ENCODE measurements at places on chromosomes 2 and 18. TPM values are rescaled to one million over a fixed set of nuclear protein-coding genes. Genes with fewer than 3 reads are reported as not detected.

TUBA4A gene
- total RNA-seq: 128 TPM

EPB41L3 gene
- total RNA-seq: 10.5 TPM

TTN gene
- 3,032 TPM for total RNA-seq

GNLY gene
- 3.4 TPM for total RNA-seq

NEB gene
- total RNA-seq: 0.87 TPM

CHST9 gene
- 8.3 TPM for total RNA-seq

CTLA4 gene
- 0.19 TPM for total RNA-seq

PROM2 gene
- total RNA-seq: 0.32 TPM

CNTNAP5 gene
- total RNA-seq: not detected

RAPGEF4 gene
- 9.0 TPM for total RNA-seq

RESP18 gene
- not detected for total RNA-seq

MALT1 gene
- total RNA-seq: 11.8 TPM

RIT2 gene
- total RNA-seq: not detected

CROCC2 gene
- total RNA-seq: not detected

PARD6G gene
- total RNA-seq: 2.1 TPM

NCOA1 gene
- 31.0 TPM for total RNA-seq

SDC1 gene
- total RNA-seq: 0.68 TPM

GREB1 gene
- 11.4 TPM for total RNA-seq

CENPA gene
- 0.65 TPM for total RNA-seq

BOD1L2 gene
- not detected for total RNA-seq

EDAR gene
- total RNA-seq: 0.14 TPM

CDCA7 gene
- 1.5 TPM for total RNA-seq

SERPINB8 gene
- 2.2 TPM for total RNA-seq

ACTG2 gene
- total RNA-seq: 1.9 TPM

TGFBRAP1 gene
- total RNA-seq: 10.3 TPM

TANK gene
- total RNA-seq: 30.9 TPM

SCYGR8 gene
- not detected for total RNA-seq

EFHD1 gene
- 26.3 TPM for total RNA-seq

RBMS1 gene
- 58.2 TPM for total RNA-seq

ST6GAL2 gene
- total RNA-seq: 0.38 TPM

PIEZO2 gene
- 0.11 TPM for total RNA-seq

RAB27B gene
- total RNA-seq: 0.08 TPM

ONECUT2 gene
- total RNA-seq: 0.03 TPM

DHRS9 gene
- total RNA-seq: 0.81 TPM

NTSR2 gene
- not detected for total RNA-seq

YWHAQ gene
- 116 TPM for total RNA-seq

DPP10 gene
- total RNA-seq: 0.05 TPM

MLPH gene
- total RNA-seq: 79.0 TPM

SPATA3 gene
- total RNA-seq: not detected

FOXD4L1 gene
- total RNA-seq: not detected

ANKRD30B gene
- not detected for total RNA-seq

ALK gene
- total RNA-seq: 0.08 TPM

DLGAP1 gene
- not detected for total RNA-seq

Data from Right ventricle myocardium inferior (tissue), 1 donor.